ENCODE measurements at places on chromosomes 11 and 22. TPM values are rescaled to one million over a fixed set of nuclear protein-coding genes. Genes with fewer than 3 reads are reported as not detected.

OR5P2 gene
- total RNA-seq: not detected

TSGA10IP gene
- not detected for total RNA-seq

HORMAD2 gene
- not detected for total RNA-seq

OR8G5 gene
- total RNA-seq: not detected

CSRP3 gene
- total RNA-seq: not detected

FAM89B gene
- 23.5 TPM for total RNA-seq

SAA4 gene
- total RNA-seq: not detected

GAL gene
- total RNA-seq: 0.13 TPM

SLC22A6 gene
- total RNA-seq: not detected

MAPK8IP1 gene
- 5.8 TPM for total RNA-seq

GLB1L3 gene
- total RNA-seq: not detected

SLC5A1 gene
- not detected for total RNA-seq

NXPE2 gene
- total RNA-seq: 0.07 TPM

All from smooth muscle cell of the pulmonary artery (primary cell).